T-helper 22 cell (primary cell): ENCODE measurements at places on chromosomes 11 and 22.

- DNase-seq, result no peak
Observed at GRCh38 chr11:115996808-115997188, 492.6 kb upstream of the CADM1 start.

GRCh38 chr11:77130763-77131513 lies 2.9 kb downstream of the MYO7A start:
- no peak for DNase-seq

DNA sequence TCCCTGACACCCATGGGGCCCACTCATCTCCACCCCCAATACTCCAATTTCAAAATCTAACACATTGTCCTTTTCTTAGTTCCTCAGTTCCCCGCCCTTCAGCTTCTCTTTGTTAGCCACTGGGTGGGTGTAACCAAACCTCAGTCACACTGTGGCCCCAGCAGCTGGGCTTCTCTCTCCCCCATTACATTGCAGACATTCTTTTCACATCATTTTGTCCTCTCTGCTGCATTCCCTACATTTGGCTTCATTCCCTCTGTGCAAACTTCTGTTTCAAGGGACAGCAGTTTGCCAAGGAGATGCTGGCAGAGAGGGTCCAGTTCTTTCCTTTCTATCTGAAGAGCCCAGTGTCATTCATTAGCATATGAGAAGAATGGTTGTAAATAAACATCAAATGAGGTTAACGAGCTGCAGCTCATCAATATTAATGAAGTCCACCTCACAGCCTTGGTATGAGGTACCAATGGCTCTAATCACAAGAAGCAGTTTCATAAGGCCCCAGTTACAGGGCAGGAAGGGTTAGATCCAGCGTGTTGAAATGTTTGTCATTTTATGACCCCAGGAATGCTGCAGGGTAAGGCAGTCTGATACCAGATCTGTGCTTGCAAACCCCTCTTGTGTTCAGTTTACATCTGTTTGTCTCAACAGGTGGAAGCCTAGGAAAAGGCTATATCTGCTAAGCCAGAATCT lies 72.3 kb downstream of the ARFGAP2 start:
- no peak for DNase-seq

DNA sequence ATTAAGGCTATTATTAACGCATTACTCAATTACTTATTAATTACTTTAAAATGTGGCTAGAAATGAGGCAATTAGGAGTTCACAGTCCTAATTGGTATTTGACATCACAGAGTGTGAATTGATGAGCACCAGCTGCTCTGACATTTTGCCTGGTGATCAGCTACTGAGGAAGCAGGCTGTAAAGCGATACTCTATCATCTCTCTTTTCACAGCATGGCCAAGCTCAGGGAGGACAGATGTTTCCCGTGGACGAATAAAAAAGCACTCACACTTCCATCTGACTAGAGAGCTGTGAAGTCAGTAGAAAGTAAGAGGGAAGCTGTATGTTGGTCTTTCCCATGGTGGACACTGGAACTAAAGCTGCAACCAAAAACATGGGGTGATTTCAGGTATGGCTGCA lies 29.1 kb upstream of the SYT9 start:
- DNase-seq, result no peak

GRCh38 chr22:30420347-30421125 lies 5.0 kb upstream of the MTFP1 start:
- DNase-seq, result no peak

DNA sequence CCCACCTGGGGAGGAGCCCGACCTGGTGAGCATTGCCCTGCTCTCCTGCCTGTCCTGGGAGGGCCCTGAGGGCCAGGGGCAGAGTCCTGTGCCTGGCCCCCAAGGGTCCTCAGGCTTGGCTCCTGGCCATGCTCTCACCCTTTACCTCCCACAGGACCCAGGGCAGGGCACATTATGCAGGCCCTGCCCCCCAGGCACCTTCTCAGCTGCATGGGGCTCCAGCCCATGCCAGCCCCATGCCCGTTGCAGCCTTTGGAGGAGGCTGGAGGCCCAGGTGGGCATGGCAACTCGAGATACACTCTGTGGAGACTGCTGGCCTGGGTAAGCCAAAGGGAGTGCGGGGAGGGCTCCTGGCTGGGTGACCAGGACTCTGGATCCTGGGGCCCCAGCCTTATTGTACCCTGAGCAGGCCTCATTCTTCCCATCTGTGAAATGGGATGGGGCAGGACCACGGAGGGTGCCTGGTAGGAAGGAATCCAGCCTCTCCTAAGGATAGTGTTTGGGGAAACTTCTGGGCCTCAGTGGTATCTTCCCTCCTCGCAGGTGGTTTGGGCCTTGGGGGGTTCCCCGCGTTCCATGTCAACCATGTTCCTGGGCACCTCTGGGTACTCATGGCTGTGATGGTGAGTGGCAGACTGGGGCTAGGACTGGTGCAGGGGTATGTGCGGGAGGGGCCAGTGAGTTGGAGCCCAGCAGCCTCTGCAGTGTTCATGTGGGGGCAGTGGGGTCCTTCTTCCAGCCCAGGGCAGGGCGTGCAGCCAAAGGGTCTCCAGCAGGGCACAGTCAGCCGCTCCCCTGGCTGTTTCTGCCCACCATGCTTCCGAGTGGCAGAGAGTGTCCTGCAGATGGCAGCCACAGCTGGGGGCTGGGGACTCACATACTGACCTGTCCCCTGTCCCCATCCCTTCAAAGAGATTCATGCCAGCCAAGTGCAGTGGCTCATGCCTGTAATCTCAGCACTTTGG lies 14.7 kb downstream of the RELT start:
- no peak for DNase-seq

GRCh38 chr11:15095736-15096228 lies 18.9 kb upstream of the INSC start:
- DNase-seq, result no peak

GRCh38 chr11:47359162-47359561 lies 6.7 kb upstream of the MYBPC3 start:
- DNase-seq, result no peak

- DNase-seq, result no peak
Observed at GRCh38 chr11:34451053-34451452, 12.3 kb downstream of the CAT start.

DNA sequence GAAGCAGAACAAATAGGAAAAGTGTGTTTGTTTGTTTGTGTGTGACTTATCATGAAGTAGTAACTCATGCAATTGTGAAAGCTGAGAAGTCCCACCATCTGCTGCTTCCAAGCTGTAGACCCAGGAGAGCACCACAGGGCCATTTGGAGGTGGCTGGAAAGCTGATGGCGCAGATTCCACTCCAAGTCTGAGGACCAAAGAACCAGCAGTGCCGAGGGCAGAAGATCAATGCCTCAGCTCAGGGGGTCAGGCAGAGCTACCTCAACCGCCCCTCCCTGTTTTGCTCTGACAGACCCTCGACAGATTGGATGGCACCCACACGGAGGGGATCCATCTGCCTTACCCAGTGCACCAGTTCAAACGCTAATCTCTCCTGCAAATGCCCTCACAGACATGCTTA lies 896.2 kb downstream of the BRD1 start:
- no peak for DNase-seq

DNA sequence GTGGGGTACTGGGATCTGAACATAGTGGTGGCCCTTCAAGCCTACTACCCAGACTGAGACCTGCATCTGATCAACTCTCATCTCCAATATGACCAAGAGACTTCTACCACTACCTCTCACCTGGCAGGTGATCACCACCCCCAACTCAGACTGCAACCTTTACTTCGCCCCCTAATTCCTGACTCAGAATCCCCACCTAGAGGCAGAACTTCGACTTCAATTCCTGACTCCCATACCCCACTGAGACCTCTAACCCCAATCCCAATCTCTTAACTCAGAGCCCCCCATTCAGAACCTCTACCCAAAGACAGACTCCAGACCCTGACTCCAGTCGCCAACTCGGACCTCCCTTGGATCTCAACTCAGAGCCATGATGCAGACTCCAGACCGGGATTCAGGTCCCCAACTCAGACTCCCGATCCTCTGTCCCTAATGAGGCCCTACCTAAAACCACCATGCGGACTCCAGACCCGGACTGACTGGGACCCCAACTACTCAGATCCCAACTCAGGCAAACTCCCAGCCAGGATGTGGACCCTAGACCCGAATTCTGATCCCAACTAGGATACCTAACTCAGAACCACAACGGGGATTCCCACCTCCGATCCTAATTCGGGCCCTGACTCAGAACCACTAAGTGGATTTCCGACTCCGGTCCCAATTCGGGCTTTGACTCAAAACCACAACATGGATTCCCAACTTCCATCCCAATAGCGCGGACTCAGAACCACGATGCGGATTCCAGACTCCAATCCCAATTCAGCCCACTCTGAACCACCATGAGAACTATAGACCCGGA lies 1.2 kb downstream of the KCNQ1OT1 start:
- DNase-seq, result no peak

DNA sequence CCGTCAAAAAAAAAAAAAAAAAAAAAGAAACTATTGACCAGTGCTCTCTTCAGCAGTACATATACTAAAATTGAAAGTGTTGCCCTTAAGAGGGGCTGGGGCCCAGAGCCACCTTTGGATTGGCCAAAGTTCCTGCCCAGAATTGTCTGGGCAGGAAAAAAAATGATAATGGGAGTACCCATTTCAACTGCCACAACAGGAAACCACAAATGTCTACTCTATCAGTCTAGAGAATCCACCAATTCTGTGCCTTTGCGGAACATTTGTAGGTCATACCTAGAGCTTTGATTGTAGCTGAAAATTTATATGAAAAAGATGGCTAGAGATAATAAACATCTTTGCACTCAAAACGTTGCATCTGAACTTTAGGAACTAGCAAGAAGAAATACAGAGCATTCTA lies 69.4 kb downstream of the FAM76B start:
- no peak for DNase-seq
